ENCODE measurements at places on chromosomes 5 and 9.

GRCh38 chr9:110714314-110714713 lies 45.7 kb downstream of the MUSK start:
- DNase-seq, result no peak

- DNase-seq, result no peak
These were observed 132.7 kb upstream of the DMRT1 start for GRCh38 chr9:708551-709432.

DNA sequence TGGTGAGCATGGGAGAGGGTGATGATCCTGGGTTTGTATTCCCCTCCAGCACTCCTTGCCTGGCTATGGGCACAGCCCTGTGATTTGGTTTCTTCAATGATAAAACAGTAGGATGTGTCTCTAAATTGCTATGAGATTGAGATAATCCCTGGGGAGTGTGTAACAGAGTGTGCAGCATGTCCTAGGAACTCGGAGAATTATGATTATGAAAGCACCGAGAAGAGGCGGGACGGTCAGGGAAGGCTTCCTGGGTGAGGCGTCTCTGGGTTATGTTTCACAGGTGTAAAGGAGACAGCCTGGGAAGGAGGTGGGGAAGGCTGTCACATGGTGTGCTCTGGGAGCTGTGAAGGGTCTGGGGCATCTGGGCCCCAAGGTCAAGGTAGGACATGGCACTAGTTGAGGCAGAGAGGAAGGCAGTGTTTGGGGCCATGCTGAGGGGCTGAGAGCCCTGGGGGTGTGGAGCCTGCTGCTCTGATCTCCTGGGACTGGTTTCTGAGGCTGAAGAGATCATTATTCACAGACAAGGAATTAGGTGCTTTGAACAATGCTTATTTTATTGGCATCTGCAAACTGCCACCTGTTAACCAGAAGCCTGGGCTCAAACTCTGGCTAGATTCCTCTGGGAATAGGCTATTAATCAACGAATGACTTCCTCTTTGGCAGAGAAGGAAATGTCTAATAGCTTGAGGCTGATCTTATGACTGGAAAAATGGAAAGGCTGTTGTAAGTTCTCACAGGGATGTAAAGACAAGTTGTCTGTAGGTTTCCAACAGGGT lies 73.8 kb upstream of the IL12B start:
- peak; percentile 75 for DNase-seq

DNA sequence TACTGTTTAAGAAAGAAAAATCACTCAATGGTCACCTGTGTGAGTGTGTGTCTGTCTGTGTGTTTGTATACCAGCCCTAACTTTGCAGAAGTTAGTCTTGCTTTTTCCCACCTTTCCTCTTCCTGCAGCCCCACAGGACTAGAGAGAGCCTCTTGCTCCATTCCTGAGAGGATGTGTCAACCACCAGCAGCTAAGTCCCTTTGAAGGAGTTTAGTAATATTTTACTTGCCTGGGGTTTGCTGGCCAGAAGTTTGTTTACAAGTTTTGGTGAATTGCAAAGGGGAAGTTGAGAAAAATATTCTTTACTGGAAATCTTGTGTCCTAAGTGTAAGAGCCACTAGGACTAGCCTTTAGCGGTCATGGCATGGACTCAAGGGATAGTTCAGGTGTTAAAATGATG lies 316.2 kb downstream of the BRINP1 start:
- DNase-seq, result no peak

GRCh38 chr9:15386465-15386864 lies 36.2 kb upstream of the SNAPC3 start:
- no peak for DNase-seq

DNA sequence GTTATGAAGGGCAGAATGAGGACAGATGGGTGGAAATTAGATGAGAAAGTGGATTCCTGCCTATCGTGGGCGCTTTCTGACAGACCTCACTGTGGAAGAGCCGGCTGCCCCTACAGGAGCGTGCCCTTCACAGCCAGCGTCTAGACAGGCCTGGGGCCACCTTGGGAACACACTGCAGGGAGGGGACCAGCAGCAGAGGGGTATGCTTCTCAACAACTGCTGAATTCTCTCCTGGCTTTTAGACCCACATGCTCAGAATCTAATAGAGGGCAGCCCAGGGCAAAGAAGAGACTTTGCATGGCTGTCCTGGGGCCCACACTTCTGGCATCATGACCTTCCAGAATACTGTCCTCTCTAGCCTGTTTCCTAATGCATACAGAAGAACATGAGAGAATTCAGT lies 2.1 kb upstream of the SEMA4D start:
- no peak for DNase-seq

GRCh38 chr5:135578685-135579341 lies at the start of gene CXCL14:
Gene CXCL14, minus strand, starts transcription at chr5:135578991. Its CDS starts 213 bp downstream, at chr5:135578778.
- DNase-seq, result no peak

- DNase-seq, result peak; percentile 65
These were observed 106.0 kb downstream of the PHF2 start for GRCh38 chr9:93682155-93682968.

GRCh38 chr9:761793-762560 lies 79.5 kb upstream of the DMRT1 start:
- DNase-seq, result no peak

- no peak for DNase-seq
These were observed 161.7 kb upstream of the CDH12 start for GRCh38 chr5:23014825-23015224.

- no peak for DNase-seq
These were observed 34.2 kb downstream of the ABHD17B start for GRCh38 chr9:71876829-71877228.

DNA sequence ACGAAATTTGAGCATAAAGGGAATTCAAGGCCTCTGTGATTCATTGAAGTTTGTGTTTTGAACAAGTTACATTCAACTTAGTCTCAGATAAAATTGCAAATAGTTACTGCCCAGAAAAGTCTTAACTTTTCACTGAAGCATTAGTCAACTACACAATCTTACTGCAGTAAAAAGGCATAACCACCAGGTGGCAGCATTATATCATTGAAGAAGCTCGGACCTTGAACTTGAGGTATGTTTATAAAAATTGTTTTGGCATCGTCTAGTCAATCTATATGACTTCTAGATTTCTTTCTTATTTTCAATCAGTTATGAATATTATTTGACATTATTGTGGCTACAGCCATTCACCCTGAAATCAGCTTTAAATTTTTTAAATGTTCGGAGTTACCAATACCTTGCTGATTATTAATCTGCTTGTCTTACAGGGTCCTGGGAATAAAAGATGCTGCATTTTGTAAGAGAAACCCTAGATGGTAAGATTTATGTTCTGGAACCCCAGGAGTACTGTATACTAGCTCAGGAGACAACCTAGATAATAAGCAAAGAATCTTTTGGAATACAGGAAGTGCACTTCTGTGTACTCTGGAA lies 83.9 kb upstream of the GRAMD2B start:
- peak; percentile 38 for DNase-seq

DNA sequence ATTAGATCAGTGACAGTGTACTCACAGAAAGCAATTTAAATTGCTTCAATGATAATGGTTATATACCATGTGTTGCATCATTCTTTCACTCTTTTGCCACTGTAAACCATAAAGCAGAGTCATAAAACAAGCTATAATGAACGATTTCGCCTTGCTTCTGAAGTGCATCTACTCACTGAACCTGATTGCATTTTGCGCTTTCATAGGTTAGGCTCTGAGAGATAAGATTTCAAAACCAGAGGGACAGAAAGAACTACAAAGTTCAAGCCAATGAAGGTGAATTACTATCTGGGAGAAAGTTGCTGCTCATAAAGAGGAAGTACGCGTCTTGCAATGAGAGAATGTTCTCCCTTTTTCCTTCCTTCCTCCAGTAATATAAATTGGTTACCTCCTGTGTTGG lies 412.7 kb downstream of the CETN3 start:
- DNase-seq, result no peak

DNA sequence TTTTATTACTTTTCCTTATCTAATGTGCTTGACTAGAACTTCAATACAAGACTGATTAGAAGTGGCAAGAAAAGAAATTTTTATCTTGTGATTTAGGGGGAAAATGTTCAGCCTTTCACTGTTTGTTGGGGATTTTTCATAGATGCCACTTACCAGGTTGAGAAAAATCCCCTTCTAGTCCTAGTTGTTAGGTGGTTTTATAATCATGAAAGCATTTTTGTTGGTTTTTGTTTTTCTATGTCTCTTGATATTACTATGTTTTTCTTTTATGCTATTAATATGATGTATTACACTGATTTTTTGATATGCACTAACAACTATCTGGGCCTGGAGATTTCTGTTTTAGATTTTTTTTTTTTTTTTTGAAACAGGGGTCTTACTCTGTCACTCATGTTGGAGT lies 134.0 kb downstream of the PARP8 start:
- no peak for DNase-seq

- no peak for DNase-seq
These were observed 103.1 kb downstream of the PAM start for GRCh38 chr5:102858221-102858620.

GRCh38 chr5:174059247-174059646 lies 13.7 kb downstream of the NSG2 start:
- DNase-seq, result no peak

DNA sequence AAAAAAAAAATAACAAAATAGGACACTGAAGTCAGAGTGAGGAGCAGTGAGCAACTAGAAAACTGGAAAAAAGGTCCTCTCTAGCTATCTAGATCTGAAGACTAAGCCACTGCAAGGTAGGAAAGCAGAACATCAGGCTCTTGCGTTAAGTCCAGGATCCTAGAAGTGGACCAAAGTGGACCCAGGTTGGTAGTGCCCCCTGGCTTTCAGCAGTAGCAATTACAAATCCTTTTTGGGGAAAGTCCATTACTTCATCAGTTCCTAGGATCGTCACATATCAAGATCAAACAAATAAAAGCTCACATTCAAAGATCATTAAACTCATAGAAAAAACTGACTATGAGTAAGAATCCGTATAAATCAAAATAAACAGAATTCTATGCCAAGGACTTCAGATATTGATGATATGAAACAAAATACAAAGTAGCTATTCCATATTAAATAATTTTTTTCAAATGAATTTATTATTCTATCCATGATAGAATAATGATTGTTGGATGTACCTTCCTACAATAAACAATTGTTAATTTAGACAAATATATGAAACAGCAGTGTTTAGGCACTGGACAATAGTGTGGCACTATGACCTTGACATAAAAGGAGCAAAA lies 6.5 kb upstream of the RICTOR start:
- peak; percentile 48 for DNase-seq

- DNase-seq, result no peak
These were observed 48.9 kb downstream of the PAX5 start for GRCh38 chr9:36985061-36985768.

- DNase-seq, result no peak
These were observed 119.5 kb upstream of the ZNF618 start for GRCh38 chr9:113756476-113757192.

- no peak for DNase-seq
These were observed 31.3 kb downstream of the SPRY4 start for GRCh38 chr5:142293486-142293885.

DNA sequence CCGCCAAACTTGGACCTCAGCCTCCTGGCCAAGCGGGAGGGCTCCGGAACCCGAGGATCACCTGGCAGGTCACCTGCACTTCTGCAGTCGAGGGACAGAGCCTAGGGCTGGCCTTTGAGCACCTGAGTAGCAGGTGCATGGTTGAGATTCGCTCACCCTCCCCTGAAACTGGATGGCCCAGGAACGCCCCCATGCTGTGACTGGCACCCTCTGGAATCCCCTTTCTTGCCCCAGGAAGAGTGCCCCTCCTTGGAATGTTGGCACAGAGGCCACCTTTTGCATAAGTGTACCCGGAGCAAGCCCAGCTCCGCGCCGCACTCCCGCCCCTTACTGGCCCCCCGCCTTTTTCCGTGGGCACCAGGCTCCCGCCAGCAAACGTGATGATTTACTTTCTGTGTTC lies 112.5 kb upstream of the IER5L start:
- DNase-seq, result no peak

- no peak for DNase-seq
These were observed 68.3 kb downstream of the IL6ST start for GRCh38 chr5:55926476-55926875.

DNA sequence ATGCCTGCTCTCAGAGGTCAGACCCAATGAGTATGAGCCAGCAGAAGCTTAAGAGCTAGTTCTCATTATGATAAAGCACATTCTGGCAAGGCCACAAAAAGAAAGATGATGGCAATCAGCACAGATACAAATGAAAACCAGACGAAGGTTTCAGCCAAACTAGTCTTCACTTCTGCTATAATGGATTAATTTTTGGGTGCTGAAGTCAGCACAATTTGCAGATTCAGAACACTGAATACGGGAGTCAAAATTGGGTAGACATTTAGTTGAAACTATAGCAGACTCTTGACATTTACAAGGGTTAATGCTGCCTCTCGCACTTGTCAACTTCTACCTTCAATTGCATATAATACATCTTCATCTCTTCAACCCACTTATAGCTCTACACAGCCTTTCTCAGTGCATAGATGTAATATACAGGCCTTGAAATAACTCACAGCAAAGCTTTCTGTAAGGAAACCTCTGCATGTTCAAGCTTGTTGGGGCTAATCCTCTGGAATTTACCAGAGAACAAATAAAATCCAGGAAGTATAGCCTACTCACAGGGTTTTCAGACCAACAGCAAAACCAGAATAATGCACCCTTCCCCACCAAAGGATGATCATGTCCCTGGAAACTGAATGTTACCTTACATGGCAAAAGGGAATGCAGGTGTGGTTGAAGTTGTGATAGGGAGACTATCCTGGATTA lies 77.1 kb downstream of the BAAT start:
- no peak for DNase-seq

DNA sequence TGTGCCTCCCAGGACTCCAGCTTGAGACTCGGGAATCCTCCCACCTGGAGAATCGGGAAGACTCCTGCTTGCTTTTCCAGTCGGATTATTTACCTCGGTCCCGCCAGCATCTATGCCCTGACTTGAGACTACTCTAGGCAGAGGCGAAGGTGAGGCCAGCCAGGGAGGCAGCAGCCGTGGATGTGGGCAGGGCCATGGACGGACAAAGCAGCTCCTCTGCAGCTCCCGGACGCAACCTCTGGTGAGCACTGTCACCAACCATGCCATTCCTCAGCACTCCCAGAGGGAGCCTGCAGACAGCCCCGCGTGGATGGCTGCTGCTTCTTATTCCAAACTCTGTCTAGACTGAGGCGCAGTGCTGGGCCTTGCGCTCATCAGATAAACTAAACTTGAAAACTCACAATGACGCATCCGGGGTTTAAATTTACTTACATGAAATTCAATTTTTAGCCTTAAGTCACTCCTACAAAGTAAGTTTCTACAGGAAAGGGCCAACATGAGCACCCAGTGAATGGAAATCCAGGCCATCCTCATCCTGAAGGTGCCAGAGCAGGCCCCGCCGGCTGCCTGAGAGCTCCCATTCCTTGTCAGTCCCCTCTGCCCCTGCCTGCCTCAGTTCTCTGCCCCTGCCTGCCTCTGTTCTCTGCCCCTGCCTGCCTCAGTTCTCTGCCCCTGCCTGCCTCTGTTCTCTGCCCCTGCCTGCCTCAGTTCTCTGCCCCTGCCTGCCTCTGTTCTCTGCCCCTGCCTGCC lies 17.8 kb downstream of the MED10 start:
- DNase-seq, result no peak

Data from COLO829 (cell line).